NCI-H2081 treated with DMSO at 0.1 percent for 48 hours (cell line): ENCODE measurements at places on chromosomes 2 and 18.

DNA sequence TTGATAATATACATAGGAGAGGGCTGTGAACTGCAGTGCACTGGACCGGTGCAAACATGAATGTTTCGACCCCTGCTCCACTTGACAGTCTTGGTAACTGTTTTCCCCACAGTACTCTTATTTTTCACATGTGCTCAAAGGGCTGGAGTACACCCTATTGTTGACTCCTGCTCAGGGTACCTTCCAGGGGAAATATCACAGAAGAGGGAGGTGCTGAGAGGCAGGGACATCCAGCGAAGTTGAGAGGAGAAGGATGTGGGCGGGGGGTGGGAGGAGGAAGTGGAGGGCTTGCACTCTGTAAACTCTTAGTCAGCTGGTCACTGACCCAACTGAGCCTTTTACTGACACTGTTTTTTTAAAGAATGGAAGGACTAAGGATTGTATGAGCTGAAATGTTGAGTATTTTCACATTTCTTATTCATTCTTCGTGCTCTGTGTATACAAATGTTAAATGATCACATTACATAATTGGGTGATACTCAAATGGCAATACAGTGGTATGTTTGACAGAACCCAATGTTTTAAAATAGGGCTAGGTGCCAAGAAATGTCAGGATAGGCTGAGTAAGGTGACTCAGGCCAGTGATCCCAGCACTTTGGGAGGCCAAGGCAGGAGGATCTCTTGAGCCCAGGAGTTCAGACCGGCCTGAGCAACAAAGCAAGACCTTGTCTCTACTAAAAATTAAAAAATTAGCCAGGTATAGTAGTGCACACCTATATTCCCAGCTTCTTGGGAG, 10.0 kb downstream of the INPP4A start:
- DNase-seq = no peak

DNA sequence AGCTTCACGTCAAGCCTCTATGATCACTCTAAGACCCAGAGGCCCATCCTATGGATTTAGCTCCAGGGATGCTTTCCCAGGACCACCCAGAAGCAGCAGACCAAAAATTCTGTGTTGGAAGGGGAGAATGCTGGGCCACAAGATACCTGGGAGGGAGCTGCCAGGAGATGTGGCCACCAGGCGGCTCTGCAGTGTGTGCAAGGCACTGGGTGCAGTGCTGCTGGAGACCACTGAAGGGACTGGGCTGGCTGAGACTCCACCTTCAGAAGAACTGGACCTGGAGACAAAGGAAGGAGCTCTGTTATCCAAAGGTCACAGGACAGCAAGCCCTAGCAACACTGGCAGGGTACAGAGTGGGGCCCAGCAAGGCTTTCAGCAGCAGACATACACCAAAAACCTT, 34.0 kb downstream of the KANSL3 start:
- no peak for DNase-seq

DNA sequence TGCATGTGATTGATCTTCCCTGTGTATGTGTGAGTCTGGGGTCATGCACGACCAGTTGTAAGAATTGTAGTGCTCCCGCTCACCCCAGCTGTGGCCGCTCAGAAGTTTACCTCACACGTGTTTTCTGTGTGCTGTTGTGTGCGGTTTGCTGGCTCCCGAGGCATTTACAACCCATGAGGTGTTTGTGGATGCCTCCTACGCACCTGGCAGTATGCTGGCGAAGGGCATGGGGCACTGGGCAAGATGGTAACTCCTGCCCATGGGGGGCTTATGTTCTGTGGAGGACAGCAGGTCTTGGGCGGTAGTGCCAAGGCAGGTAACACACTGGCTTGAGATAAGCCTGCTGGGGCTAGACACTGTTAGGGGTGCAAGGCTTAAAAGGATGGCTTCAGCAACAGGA, 102.6 kb upstream of the HS6ST1 start:
- DNase-seq = no peak

DNA sequence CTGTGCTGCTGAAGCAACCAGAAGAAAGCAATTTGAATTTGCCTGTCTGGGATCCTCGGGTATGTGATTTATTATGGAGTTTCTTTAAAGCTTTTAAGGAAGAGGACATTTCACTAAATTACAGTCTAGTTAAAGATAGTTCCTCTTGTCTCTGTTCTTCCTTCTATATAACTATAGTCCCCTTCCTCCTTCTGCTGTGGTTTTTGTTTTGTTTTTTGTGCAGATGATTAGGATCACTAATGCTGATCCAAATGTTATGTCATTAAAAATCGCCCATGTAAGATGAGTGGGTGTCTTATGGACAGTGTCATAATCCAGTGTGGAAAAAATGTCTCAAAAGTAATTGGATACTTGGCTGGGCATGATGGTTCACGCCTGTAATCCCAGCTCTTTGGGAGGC, 24.7 kb downstream of the PAPOLG start:
- DNase-seq = no peak

DNA sequence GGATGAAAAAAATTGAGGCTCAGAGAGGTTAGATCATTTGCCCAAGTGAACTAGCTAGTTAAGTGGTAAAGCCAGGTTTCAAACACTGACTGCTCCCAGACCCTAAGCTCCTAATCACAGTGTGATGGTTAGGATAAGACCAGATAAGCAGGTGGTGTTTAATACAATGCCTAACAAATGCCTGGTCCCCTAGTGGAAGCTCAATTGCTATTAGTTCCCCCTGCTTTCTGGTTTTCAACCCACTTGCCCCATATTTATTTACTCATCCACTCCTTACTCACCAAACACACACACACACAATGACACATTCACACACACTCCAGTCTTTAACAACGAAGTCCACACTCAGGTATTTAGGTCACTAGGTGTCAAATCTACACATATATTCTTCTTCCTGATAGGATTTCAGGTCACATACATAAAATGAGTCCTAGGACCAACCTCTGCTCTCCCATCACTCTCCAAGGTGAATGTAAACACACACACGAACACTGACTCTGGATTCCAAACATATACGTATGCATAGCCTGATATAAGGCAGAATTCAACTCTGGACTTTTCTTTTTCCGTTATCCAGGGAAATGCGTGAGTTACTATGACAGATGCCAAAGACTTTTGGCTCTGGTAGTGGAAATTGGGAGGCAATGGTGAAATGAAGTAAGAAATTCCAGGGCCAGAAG, 73.6 kb upstream of the TSPYL6 start:
- DNase-seq = no peak
